T-helper 17 cell (primary cell): ENCODE measurements at places on chromosomes 3 and 15.

- H3K4me3 ChIP-seq, result no peak overlapping the region
- no peaks in the 10 kb centered on the region for H3K4me1 ChIP-seq
- no peaks in the 10 kb centered on the region for H3K27me3 ChIP-seq
- DNase-seq, result no peak
- no peak overlapping the region for H3K27ac ChIP-seq
- no peaks in the 10 kb centered on the region for H3K36me3 ChIP-seq
These were observed 84.7 kb upstream of the LRRN1 start for GRCh38 chr3:3714572-3714971.

DNA sequence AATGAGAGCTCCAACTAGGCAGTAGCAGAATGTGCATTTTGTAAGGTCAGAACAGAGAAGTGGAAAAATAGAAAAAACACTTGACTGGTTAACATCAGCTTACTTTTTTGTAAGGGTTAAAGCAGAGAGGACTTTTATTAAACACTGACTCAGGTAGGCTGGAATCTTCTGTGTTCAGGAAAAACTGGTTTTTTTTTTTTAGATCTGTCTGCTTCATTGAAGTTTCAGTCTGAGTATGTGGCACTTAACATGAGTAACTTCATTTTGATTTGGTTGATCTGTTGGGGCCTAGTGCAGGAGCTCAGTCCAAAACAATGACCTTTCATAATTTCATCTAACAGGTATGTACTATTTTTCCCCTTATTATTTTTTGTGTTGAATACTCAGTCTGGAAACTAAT lies 141.1 kb downstream of the DOCK3 start:
- no peaks in the 10 kb centered on the region for H3K27me3 ChIP-seq
- H3K27ac ChIP-seq, result peak overlapping the region; percentile 43
- no peaks in the 10 kb centered on the region for H3K4me1 ChIP-seq
- DNase-seq, result no peak

DNA sequence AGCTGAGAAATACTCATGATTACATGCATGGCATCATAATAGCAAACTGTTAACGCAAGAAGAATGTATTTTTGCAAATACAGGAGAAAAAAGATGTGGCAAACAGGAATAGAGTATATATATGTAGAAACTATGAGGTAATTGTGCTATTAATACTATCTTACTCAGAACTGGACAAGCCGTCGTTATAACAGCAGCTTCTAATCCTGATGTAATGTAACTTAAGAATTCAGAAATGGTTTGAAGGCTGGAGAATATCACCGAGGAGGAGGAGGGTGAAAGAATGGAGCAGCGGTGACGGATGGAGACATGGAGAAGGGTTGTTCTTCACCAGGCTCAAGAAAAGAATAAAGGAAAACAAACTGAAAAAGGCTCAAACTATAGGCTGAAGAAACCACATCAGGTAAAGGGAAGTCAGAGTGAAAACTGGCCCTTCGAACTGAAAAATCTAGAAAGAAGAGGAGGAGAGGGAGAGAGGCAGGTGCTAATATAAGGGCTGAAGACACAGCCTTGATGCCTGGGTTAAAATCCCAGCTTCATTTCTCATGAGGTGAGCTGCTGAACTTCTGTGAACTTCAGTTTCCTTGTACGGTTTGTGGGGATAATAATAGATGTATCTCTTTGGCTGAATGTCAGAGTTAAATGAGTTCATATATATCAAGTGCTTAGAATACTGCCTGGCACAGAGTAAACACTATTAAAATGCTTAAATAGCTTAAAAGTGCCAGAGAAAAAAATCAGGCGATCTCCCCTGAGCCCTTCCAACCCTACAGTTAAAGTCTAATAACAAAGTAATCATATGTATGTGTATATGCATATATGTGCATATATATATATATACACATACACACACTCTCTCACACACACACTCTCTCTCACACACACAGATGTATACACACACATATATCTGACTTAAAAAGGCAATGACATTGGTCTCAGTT lies 43.9 kb downstream of the GOLIM4 start:
- H3K36me3 ChIP-seq, result no peaks in the 10 kb centered on the region
- H3K4me1 ChIP-seq, result no peaks in the 10 kb centered on the region
- no peak overlapping the region for H3K27ac ChIP-seq
- no peak for DNase-seq
- H3K27me3 ChIP-seq, result peaks cover 22% of the 10 kb centered on the region

GRCh38 chr15:92391640-92392039 lies 2.0 kb upstream of the ST8SIA2 start:
- H3K4me3 ChIP-seq, result no peak overlapping the region
- no peak overlapping the region for H3K27ac ChIP-seq
- H3K4me1 ChIP-seq, result peaks cover 8% of the 10 kb centered on the region
- H3K27me3 ChIP-seq, result peaks cover 89% of the 10 kb centered on the region
- H3K36me3 ChIP-seq, result peaks cover 5% of the 10 kb centered on the region

GRCh38 chr3:187507266-187507665 lies 139.1 kb downstream of the RTP4 start:
- no peak for DNase-seq
- no peak overlapping the region for H3K27ac ChIP-seq
- no peaks in the 10 kb centered on the region for H3K36me3 ChIP-seq
- no peaks in the 10 kb centered on the region for H3K4me1 ChIP-seq

- peaks cover 20% of the 10 kb centered on the region for H3K27me3 ChIP-seq
- H3K36me3 ChIP-seq, result peaks cover 2% of the 10 kb centered on the region
- peaks cover 13% of the 10 kb centered on the region for H3K4me1 ChIP-seq
- no peak for DNase-seq
These were observed 49.9 kb downstream of the IGSF11 start for GRCh38 chr3:118984699-118985098.

DNA sequence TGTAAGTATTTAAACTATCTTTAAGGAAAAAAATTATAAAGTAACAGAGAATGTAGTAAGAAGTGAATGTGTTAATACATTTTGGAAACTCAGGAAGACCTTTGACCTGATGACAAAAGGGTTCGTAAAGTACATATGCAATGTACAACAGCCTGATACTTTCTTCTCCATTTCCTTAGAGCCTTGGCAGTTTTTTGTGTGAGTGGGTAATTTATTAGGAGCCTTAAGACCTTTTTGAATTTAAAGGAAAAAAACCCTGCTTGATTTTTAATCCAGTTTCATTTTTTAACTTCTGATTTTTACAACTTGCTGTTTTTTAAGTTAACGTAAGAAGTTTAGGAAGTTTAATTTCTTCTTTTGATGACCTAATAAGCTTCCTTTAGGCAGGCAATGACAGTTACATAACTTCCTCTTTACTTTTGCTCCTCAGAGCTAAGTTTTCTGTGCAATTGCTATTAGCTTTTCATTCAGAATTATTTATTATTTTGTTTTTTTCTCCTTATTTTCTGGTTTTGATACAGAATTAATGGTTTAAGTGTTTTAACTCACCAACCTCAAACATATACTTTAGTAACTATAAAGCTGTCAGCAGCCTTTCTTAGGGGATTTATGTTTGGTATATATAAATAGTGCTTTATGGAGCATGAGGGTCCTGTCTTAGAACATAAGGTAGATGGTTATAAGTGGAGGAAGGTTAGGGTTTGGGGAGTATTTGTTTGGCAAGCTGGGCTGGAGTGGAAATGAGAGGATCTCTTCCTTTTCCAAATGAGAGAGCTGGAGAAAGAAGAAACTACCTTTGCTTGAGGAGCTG lies 35.2 kb downstream of the ARMC8 start:
- H3K27ac ChIP-seq, result peak overlapping the region; percentile 41
- peaks cover 43% of the 10 kb centered on the region for H3K4me1 ChIP-seq
- H3K27me3 ChIP-seq, result no peaks in the 10 kb centered on the region
- no peak overlapping the region for H3K4me3 ChIP-seq

- no peak for DNase-seq
- H3K27me3 ChIP-seq, result peaks cover 17% of the 10 kb centered on the region
- no peak overlapping the region for H3K27ac ChIP-seq
These were observed 135.0 kb downstream of the LRRK1 start for GRCh38 chr15:101054116-101054515.

GRCh38 chr3:31027191-31027761 lies 132.8 kb upstream of the GADL1 start:
- H3K36me3 ChIP-seq, result no peaks in the 10 kb centered on the region
- H3K27ac ChIP-seq, result no peak overlapping the region
- H3K27me3 ChIP-seq, result no peaks in the 10 kb centered on the region
- no peaks in the 10 kb centered on the region for H3K4me1 ChIP-seq
- H3K4me3 ChIP-seq, result no peak overlapping the region

DNA sequence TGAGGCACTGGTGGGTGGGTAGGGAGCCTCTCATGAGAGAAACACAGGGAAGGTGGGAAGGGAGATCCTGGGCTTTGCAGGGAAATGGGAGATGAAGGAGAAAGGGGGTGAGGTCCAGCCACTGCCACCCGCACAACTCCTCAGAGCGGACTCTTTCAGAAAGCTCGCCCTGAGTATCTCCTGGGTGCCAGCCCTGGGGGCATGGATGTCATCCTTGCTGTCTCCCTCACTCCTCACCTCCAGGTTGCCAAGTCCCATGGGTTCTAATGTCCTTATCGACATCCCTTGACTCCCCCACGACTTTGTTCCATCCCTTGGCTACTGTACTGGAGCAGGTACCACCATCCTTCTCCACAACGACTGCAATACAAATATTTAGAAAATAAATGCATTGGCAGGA lies 40.9 kb downstream of the SYNM start:
- DNase-seq, result no peak
- H3K27me3 ChIP-seq, result peaks cover 7% of the 10 kb centered on the region
- H3K36me3 ChIP-seq, result no peaks in the 10 kb centered on the region
- no peak overlapping the region for H3K4me3 ChIP-seq
